NCI-H2227 treated with DMSO at 0.1 percent for 48 hours (cell line): ENCODE measurements at places on chromosomes 2 and 18.

- no peak for DNase-seq
Observed at GRCh38 chr2:15673919-15674636, 82.4 kb downstream of the DDX1 start.

GRCh38 chr2:40346535-40347354 lies 105.1 kb downstream of the SLC8A1 start:
- no peak for DNase-seq

DNA sequence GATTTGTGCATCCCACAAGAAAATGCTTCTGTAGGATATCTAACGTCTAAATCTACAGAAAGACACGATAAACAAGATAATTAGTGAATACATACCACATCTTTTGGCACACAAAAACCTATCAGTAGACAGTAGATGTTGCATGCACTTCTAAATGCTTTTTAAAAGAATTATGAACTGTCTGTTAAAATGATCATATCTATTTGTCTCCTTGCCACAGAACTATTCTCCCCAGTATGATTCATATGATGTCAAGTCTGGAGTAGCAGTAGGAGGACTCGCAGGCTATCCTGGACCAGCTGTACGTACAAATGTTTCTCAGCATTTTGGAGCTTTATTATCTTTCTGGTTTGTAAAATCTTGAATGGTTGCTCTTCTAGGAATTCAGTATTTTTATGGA lies 12.7 kb downstream of the COL3A1 start:
- DNase-seq = no peak

- no peak for DNase-seq
Observed at GRCh38 chr2:217074576-217075255, 214.9 kb upstream of the TNP1 start.

- DNase-seq = no peak
Observed at GRCh38 chr2:53448591-53448990, 319.0 kb upstream of the CHAC2 start.

- DNase-seq = no peak
Observed at GRCh38 chr2:95077530-95077825, 44.1 kb downstream of the MRPS5 start.
